ENCODE measurements at places on chromosomes 13 and 19. TPM values are rescaled to one million over a fixed set of nuclear protein-coding genes. Genes with fewer than 3 reads are reported as not detected.

The ANGPTL8 gene
- total RNA-seq = 0.44 TPM

The STOML3 gene
- 0.04 TPM for total RNA-seq

The TMPRSS9 gene
- 0.18 TPM for total RNA-seq

The JAK3 gene
- 1.5 TPM for total RNA-seq

DNA sequence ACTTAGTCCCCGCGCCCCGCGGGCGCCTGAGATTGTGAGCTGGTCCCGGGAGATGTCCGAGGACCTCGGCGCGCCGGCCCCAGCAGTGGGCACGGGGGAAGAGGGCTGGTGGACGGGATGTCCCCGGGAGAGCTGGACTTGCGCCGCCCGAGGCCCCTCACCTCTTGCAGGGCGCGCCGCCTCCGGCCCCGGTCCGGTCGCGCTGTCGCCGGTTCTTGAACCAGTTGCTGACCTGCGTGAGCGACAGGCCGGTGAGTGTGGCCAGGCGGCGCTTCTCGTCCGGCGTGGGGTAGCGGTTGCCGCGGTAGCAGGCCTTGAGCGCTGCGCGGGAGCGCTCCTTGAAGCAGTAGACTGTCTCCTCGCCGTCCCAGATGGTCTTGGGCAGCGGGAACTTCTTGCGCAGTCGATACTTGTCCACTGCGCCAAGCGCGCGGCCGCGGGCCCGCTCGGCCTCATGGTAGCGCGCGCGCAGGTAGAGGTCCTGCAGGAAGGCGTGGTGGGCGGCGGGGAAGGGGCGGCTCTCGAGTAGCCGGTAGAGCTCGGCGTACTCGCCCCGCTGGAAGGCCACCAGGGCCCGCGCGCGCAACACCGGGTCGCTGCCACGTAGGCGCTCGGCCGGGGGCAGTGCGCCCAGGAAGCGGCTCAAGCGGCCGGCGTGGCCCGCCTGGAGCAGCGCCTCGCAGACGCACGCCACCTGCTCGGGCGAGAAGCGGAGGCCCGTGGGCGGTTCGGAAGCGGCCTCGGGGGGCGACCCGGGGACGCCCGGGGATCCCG, 984 bp downstream of the SIX5 start:
- H3K36me3 ChIP-seq = peaks cover 35% of the 10 kb centered on the region
- DNase-seq = peak; percentile 89
- H3K27ac ChIP-seq = peak overlapping the region; percentile 98
- peaks cover 75% of the 10 kb centered on the region for H3K4me1 ChIP-seq
